A172 (cell line): ENCODE measurements at places on chromosomes 6 and 20. TPM values are rescaled to one million over a fixed set of nuclear protein-coding genes. Genes with fewer than 3 reads are reported as not detected.

DNA sequence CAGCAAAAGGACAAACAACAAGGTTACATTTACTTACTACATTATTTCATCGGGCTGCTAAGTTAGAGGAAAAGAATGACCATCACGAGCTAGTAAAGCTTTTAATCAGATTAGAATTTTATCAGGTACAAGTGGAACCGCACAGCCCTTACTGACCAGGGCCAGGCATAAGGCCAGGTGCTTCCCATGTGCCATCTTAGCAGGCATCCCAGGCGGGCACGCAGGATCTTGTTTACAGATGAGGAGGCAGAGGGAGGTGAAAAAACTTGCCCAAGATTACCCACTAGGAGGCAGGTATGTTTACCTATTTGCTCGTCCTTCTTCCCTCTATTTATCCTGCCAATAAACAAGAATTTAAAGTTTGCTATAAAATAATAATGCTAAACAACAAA, 10.7 kb downstream of the EZR start:
- no peak for DNase-seq

GRCh38 chr6:16244869-16245451, 6.6 kb downstream of the GMPR start:
- no peak for DNase-seq

DNA sequence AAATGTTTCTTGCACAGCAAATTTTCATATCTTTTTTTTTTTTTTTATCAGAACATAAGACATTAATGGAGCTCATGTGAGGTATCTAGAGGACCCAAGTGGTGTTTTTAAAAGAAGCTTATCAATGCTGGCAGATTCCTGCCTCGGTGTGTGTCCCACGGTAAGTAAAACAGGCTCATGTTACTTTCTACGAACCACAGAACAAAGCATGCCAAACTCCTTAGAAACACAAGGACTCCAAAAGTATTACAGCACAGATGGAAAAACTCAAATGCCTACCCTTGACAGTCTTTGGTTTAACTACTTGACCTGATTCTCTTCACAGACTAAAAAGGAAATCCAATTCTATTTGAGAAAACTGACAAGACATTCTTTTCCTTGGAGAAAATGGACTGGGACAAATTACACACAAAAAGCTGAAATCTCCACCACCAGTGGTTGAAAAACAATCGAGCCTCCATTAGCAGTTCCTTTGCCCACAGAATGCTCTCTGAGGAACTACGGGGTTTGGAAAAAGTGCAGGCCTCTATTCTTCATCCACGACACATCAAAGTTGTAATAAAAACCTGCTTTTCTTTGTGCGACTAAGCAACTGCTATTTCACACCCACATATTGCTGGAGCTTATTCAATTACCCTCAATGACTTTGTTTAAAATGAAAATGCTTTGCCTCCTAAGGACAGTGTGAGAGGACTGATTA, 5.4 kb downstream of the METTL24 start:
- DNase-seq: no peak

- DNase-seq: no peak
Observed at GRCh38 chr6:141153563-141153962, 979.2 kb upstream of the GJE1 start.

DNA sequence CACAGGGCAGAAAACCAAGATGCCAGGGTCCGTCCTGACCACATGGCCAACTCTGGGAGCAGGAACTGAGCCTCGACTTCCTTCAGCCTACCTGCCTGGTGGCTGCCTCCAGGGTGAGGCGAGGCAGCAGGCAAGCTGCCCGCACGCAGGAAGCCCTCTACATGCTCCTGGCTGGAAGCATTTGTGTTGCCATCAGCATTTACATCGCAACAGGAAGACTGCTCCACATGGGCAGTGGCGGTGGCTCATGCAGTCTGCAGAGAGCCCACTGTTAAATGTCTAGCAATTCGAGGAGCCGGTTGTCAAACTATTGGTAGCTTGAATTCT, 233.8 kb downstream of the SYNDIG1 start:
- DNase-seq: no peak

DNA sequence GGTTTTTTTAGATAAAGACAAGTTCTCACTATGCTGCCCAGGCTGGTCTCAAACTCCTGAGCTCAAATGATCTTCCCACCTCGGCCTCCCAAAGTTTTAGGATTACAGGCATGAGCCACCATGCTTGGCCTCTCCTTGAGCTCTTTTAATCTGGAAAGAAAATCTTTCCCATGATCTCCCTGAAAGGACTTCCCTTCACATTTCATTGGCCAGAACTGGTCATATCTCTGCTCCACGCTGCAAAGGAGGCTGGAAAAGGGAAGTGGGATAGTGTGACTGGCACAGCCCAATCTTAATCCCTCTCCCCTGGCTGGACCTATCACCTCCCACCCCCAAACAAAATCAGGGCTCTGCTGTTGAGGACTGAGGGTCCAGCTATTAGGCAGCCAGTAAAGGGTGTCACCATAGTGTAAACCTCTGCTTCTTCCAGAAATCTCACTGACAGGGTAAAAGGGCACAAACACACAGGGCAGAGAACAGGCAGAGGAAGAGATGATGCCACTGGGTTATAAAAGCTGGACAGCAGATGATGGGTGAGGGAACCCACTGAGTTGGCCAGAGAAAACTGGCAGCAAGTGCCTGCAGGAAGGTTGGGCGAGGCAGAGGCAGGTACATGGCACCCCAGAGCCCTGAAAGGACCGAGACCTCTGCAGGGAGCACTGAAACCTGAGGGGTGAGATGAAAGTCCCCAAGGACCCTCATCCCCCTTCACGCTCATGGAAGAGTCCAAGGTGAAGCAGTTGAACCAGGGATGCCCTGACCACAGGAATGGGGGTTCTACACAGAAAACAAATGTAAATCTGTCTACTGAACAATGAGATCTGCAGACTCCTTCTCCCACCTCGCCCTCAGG, 83.1 kb upstream of the PTPN1 start:
- no peak for DNase-seq

DNA sequence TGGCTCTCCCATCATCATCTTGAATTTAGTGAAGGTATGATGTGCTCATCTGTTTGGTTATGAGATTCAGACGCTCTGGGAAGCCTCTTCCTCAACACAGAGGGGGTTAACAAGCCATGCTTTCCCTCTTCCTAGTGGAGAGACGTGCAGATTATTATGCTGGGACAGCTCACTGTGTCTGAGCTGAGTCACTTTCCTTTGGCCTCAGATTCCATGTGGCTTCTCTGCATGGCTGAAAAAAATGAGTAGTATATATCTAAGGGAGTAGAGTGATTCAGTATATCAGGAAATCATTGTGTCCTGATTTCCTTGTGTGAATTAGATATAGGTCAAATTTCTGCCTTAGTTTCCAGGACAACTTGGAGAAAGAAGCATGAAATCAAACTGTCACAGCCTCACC, 52.6 kb downstream of the FIG4 start:
- DNase-seq: peak; percentile 53

DNA sequence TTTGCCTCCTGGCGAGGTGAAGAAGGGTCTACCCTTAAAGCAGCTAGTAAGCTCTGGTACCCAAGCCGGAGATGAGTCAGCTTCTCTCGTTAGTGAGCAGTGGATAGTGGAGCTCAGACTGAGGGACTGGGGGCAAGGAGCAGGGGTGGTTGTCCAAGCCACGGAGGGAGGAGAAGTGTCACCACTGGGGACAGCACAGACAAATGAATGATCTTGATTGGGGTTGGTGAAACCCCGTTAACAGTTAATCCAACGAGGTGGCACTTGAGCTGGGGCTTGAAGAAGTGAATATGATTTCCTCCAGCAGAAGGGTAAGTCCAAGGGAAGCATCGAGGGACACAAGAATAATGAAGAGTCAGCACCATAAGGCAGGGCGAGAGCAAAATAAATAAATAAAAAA, 43.0 kb downstream of the JARID2 start:
- DNase-seq: no peak

DNA sequence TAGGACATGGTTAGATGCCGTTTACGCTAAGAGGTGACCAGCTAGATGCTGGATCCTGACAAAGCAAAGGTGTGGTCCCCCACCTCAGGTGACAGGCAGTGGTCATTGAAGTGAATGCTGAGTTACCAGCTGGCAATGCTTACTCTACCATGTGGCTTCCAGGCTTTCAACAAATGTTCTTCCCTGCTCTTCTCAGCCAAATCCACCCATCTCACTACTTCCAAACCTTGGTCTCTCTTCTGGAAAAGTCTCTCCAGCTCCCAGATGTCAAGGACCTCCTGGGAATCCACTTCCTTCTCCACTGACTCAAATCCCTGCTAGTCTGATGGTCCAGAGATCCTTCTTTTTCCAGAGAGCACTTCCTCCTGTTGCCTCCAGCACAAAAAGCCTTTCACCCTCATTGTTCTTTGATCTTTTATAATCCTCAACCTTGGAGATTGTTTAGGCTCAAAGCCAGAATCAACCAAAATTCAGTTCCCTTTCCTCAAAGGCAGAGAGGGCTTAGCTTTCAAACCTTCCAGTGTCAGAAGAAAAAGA, 228.0 kb downstream of the ZNF217 start:
- DNase-seq: no peak

GRCh38 chr20:52010541-52010940, 181.0 kb downstream of the ZFP64 start:
- no peak for DNase-seq

DNA sequence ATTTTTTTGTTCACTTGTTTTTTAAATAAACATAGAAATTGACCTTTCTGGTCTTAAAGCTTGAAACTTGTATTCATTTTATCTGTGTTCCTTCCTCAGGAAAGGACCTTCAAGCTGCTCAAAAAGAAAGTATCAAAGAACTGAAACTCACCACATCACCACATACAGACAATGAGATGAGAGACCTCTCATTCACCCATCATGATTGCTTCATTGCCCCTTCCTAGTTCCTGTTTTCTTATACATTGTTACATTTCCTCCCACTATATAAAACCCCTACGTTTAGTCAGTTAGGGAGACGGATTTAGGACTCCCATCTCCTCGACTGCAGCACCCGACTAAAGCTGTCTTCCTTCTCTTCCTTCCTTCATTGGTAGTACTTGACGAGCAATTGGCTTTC, 180.5 kb upstream of the OPRM1 start:
- DNase-seq: no peak

DNA sequence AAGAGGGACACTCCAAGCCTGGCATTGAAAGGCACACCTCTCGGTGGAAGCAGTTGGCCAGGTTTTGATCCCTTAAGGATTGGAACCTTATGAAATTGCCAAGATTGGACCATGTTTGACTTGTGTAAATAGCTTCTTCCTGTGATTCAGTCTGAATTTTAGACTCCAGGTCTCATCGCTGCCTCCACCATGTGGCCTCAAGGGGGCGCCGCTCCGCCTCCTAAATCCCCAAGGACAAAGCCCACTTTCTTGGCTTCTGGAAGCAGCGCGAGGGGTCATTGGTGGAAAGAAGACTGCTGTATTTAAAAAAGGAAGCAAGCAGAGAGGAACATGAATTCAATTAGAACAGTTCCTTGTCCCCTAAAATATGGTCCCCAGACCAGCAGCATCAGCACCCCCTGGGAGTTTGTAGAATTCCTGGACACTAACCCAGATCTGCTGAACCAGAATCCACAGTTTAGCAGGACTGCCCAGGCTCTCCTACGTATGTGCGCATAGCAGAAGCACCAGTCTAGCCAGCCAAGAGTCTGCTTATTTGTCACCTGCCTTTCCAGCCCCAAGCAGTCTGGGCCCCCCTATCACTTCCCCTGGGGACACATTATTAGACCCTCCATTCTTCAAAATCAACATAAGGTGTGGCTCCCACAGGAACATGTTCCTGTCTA, 108.5 kb downstream of the LY86 start:
- DNase-seq: peak; percentile 32

DNA sequence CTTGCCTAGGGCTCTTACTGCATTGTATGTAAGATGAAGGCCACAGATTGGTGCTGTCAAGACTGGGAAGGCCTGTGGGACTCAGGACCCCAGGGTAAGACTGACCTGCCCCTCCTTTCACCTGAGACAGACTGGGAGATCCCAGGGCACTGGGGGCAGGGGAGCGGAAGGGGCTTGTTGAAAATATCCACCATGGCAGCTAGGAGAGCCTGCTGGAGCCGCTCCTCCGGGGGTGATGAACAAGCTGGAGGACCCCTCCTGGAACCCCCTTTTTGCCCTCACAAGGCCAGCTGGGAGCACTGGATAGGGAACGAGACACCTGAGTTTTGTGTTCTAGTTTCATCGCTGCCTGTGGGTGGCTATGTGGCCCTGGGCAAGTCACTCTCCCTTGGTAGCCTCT, 9.2 kb upstream of the SDCBP2 start:
- no peak for DNase-seq

GRCh38 chr20:50995506-50995905, 27.4 kb downstream of the KCNG1 start:
- no peak for DNase-seq

DNA sequence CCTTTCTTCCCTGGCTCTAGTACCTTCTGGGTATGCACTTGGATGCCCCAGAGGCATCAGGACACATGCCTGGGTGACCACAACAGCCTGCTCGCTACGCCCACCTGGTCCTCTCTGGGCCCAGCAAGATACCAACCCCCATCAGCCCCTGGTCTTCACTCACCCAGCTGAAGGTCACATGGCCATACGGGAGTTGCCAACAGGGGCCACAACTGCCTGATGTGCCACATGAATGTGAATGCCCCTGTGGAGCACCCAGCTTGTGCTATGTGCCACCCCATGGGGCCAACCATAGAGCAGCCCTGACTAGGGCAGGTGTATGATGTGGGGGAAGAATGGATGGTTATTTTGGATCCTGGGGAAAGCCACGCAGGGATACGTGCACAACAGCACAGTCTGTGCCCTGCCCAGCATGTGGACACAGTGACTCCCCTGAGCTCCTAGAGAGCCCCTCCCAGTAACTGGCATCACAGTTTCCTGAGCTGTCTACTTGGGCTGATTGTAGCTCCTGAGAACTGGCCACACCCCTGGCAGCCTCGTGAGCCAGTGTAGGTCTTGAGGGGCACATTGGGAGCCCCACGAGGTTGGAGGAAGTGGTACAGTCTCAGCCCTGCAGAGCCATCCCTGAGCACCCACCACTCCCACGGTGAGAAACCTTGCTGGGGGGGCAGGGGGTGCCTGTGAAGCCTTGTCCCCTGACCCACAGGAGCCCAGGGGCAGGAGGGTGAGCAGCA, 10.5 kb upstream of the PCMTD2 start:
- no peak for DNase-seq

- DNase-seq: no peak
Observed at GRCh38 chr6:25922301-25922700, 8.2 kb downstream of the SLC17A2 start.

Gene WFDC2
- total RNA-seq: not detected in 2 replicates

Gene THEMIS
- total RNA-seq: 0.05 TPM in 1 of 2 replicates, not detected in the other

Gene TUBB2A
- total RNA-seq: 291 and 339 TPM in 2 replicates

Gene PAX1
- total RNA-seq: not detected in 2 replicates

Gene RAB44
- total RNA-seq: not detected in 2 replicates

Gene STMND1
- 0.22 TPM in 1 of 2 replicates, not detected in the other for total RNA-seq

Gene BIRC7
- total RNA-seq: 0.19 TPM in 1 of 2 replicates, not detected in the other

Gene WFDC12
- not detected in 2 replicates for total RNA-seq

Gene PCSK2
- not detected in 2 replicates for total RNA-seq

Gene BMP7
- 7.8 and 10.2 TPM in 2 replicates for total RNA-seq

Gene MATN4
- not detected in 2 replicates for total RNA-seq

Gene FLOT1
- 163 and 165 TPM in 2 replicates for total RNA-seq
